SK-N-DZ (cell line): ENCODE measurements at places on chromosomes 1 and 21.

- DNase-seq = no peak
These were observed 76.1 kb upstream of the IRF2BP2 start for GRCh38 chr1:234686035-234686434.

DNA sequence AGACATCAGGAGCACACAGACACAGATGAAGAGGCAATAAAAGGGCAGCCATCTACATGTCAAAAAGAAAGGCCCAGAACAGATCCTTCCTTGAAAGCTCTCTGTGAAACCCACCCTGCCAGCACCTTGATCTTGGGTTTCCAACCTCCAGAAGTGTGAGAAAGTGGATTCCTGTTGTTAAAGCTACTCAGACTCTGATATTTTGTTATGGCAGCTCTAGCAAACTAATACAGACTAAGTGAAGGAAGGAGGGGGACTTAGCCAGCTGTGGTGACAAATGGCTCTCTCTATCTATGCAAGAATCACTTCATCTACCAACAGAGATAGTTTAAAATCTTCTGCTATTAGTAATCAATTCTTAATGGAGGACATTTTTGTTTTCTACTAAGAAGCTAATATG is 10.4 kb downstream of the SAMSN1 start:
- no peak for DNase-seq

DNA sequence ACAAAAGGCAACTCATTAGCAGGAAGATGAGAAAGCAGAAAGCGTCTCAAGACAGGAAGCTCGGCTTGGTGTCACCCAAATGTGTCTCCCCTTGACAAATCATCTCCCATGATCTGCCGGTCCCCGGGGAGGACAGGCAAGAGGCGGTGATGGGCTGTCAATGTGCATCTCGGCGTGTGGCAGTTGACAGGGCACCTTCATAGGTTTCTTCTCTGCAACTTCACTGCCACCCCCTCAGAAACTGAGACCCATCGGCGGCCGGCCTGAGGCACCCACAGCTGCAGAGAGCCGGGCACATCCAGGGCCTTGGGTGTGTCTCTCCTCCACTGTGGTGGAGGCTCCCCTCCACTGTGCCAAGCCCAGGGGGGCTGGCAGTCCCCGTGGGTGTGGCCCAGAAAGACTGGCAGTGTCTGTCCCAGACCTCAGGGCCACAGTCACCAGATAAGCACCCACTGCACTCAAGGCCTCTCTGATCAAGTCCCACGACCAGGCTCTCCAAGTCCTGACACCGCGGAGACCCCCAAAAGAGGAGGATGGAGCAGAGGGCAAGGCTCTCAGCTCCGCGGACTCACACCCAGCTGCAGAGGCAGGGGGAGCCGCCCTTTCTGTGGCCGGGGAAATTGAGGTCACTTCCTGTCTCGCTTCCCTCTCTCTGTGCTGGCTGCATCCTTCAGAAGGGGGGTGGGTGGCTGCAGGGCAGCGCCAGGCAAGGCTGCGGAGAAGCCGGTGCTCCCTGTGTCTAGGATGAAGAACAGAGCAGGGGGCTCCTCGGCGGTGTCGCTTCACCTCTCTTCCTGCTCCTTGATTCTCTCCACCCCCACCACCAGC is 39.6 kb upstream of the LBR start:
- DNase-seq = no peak

DNA sequence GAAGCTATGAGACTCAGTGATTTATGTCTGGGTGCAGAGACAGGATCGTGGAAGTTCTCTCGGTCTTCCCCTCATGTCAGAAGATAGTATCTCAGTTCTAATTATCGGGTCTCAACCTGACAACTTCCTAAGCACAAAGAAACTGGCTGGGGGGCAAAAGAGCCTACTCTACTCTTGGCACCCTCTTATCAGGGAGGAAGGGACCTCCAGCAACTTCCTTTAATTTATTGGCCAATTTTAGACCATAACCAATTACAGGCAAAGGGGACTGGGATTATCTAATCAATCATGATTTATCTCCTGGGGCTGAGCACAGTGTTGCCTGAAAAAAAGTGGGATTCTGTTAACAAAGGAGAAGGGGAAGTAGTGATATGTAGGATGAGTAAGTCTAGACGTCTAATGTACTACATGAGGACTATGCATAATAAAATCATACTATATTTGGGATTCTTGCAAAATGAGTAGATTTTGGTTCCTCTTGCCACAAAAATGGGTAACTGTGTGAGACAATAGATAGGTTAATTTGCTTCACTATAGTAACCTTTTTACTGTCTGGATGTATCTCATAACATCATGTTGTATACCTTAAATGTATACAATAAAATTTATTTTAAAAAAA is 98.8 kb downstream of the ZFYVE9 start:
- peak; percentile 4 for DNase-seq

- no peak for DNase-seq
These were observed 38.7 kb upstream of the KIF26B start for GRCh38 chr1:245116131-245116530.

- no peak for DNase-seq
These were observed 166.8 kb upstream of the IVNS1ABP start for GRCh38 chr1:185483664-185484450.

GRCh38 chr1:89125240-89125912 is 538 bp downstream of the GBP2 start:
- DNase-seq = no peak

DNA sequence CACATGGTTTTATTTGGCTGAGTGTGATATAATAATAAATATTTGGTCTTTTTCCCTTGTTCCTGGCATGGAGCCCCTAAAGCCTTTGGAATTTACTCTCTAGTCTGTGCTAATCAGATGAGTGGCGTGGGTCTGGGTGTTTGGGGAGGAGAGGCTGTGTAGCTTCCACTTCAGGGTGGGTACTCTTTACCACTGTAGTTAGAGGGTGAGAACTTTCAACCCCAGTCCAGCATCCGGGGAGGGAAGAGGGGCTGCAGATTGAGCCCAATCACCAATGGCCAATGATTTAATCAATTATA is 20.0 kb downstream of the USP25 start:
- DNase-seq = no peak

DNA sequence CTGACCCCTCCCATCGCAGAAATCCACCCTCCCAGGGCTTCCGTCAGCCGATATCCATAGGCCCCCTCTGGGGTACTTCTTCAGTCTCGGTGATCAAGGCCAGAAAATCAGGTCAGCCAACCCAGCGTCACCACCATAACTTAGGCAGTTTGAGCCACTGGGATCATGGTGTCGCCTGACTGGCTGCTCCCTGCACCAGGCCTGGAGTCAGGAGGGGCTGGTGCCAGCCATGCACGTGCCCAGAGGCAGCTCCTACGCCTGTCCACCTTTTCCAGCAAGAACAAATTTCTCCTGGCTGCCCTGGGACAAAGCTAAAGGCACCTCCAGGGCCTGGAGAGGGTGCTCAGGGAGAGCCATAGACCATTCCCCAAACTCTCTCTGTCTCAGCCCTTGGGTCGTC is 4.8 kb upstream of the CTRC start:
- no peak for DNase-seq

DNA sequence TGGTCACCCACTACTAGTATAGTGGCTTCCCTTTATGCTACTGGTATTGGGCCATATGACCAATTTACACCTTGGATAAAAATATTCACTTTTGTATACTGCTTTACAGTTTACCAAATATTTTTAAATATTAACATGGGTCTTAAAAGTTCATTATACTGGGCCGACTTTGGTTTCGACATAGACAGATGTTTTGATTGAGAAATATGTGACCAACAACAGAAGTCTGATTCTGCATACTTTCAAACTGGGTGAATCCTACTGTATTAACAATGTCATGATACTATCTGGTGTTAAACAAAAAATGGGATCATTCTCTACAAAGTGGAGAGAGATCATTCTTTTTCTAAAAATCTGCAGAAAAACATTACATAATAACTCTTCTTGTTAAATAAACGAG is 134.8 kb downstream of the AKT3 start:
- DNase-seq = no peak

DNA sequence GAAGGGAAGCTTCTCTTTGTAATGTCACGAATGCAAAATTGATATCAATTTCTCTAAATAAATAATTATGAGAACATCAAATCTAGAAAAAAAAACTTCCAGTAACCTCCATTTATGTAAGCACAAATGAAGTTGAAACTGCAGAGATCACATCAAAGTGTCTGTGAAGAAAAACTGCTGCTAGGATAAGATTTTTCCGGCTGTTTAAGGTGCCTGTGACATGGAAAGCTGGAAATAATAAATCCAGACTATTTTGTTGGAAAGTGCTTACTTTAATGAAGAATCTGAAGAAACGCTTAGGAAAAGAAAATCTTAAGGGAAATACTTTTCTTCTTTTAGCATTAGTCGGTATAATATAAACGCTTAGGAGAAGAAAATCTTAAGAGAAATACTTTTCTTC is 57.0 kb downstream of the CHRM3 start:
- no peak for DNase-seq

DNA sequence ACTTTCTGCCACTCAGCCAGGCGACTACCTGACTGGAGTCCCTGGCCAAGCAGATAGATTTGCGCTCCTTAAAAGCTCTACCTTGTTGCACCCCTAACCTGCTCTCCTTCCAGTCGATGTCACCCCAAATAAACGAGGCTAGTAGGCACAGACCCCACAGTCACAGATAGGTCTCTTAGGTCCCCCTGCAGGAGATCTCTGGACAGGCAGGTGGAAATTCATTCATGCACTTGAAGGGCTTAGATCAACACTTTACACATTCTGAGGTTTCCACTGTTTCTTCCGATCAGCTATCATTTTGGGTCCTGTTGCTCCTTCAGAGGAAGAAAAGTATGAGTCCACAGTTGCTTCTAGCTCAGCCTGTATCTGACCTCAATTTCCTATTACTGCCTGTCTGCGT is 272.6 kb upstream of the FMN2 start:
- no peak for DNase-seq

DNA sequence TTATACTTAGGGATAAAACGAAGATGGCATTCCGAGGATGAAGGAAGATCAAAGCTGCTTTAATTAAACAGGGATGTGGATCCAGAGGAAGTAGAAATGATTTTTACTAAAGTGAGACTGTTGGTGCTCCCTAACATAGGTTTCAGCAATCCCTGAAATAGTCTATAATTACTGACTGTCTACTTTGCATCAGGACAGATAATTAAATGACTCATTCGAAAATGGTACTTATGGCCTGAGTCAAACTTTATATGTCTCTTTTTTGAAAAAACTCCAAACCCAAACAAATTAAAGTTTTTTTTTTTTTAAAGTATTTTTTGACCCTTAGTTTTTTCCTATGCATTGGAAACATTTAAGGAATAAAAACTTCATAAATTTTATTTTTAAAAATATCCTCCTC is 90.3 kb downstream of the LYST start:
- DNase-seq = no peak

DNA sequence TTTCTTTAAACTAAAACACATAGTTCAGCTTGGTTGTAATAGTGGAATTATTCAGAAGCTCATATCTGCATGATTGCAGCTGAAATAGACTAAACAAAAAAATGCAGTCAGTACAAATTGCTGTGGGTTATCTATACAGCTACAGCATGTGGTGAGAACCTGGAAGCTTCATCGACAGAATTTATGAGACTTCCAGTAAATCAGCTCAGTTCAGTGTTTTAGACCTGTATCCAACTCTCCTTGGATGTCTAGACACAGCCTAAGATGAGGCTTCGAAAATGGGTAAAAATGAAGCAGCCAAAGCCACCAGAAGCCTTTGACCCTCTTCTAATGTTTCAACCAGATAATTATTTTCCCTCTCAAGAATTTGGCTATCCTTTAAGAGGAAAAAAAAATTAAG is 127.1 kb upstream of the C1orf105 start:
- DNase-seq = no peak

DNA sequence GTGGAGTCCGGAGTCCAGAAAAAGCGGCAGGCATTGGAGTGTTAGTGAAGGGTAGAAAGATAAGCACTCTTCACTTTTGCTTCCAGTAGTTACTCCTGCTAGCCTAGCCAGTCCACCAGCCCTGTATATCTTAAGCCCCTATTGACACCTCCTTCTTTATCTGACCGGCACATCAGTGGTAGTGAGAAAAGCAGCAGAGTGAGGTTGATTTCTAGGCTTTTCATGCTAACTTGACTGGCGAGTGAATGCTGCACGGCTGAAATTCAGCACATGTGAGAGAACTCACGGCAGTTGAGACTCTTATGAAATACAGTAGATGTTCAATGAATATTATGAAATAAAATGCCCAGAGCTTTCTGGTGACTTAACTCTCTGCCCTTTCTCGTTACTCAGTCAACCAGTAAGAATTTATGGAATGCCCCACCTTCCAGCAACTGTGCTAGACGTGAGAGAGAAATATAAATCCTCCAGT is 128.2 kb downstream of the CACHD1 start:
- DNase-seq = peak; percentile 11

DNA sequence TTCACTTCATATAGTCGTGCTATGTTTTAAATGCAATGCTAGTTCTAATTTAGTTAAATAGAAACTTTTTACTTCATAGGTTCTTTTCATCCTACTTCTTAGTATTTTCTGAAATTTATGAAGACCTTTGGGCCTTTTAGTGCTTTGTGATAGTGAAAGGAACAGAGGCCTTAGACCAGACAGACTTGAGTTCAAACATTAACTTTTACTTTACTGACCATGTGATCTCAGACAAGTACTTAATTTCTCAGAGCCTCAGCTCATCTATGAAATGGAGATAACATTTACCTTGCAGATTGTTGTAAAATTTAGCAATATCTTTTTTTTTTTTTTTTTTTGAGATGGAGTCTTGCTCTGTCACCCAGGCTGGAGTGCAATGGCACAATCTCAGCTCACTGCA is 57.5 kb downstream of the AK5 start:
- no peak for DNase-seq

GRCh38 chr1:31694069-31694963 is 9.5 kb downstream of the COL16A1 start:
- peak; percentile 25 for DNase-seq

- DNase-seq = no peak
These were observed 10.0 kb upstream of the PLPP3 start for GRCh38 chr1:56589369-56589768.

DNA sequence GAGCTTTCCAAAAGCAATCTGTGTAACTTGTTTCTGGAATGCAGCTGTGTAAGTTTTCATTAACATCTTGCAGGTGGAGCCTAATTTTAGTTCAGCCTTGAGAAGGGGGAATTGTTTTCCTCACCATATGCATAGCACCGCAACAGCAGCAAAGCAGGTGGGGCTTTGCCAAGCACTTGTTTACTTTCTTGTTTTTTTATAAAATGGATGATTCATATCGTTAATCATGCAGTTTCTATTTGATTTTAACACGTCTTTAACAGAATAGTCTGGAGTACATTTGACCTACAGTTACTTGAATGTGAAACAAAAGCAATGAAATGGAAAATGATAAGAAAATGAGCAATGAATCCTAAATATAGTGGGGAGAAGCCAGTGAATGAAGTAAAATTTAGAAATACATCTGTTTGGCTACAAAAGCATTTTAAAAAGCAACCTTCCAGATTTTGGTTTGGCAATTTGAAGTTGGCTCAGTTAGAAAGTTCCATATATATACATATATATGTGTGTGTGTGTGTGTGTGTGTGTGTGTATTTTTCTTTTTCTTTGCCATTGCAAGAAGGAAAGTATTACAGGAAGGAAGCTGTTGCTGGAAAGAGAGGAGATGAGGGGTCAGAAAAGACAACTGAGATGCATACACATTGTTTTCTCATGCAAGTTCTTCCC is 119.0 kb upstream of the ADGRL2 start:
- no peak for DNase-seq

- DNase-seq = peak; percentile 27
These were observed 58.4 kb upstream of the KAZN start for GRCh38 chr1:14539953-14540563.
